ENCODE measurements at places on chromosomes 4 and X.
A peak's percentile ranks its signal among the peaks of the same experiment; 100 is the strongest.

GRCh38 chr4:83905952-83906351, 370.0 kb downstream of the GPAT3 start:
- H3K4me3 ChIP-seq: no peak overlapping the region
- no peaks in the 10 kb centered on the region for H3K27me3 ChIP-seq
- H3K36me3 ChIP-seq: no peaks in the 10 kb centered on the region
- no peak for DNase-seq
- no peaks in the 10 kb centered on the region for H3K4me1 ChIP-seq
- H3K27ac ChIP-seq: no peak overlapping the region

GRCh38 chrX:130245441-130245840, 23.3 kb downstream of the ZNF280C start:
- no peak overlapping the region for H3K27ac ChIP-seq
- H3K4me3 ChIP-seq: no peak overlapping the region
- H3K4me1 ChIP-seq: no peaks in the 10 kb centered on the region

DNA sequence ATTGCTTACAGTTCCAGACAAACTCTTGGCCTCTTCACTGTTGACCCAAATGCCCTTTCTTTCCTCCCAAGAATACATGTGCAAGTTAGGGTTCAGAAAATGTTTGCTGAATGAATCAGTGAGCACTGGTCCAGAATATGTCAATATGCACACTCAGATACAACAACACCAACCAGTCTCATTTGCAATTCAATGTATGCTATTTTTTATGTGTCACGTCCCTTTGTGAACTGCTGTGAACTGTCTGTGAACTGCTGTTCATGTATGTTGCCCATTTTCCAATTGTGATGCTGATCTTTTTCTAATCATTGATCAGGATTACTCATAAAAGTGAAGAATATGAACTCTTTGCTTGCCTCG, 17.8 kb downstream of the GAB3 start:
- H3K36me3 ChIP-seq: no peaks in the 10 kb centered on the region
- H3K27me3 ChIP-seq: no peaks in the 10 kb centered on the region
- H3K4me1 ChIP-seq: peaks cover 37% of the 10 kb centered on the region

DNA sequence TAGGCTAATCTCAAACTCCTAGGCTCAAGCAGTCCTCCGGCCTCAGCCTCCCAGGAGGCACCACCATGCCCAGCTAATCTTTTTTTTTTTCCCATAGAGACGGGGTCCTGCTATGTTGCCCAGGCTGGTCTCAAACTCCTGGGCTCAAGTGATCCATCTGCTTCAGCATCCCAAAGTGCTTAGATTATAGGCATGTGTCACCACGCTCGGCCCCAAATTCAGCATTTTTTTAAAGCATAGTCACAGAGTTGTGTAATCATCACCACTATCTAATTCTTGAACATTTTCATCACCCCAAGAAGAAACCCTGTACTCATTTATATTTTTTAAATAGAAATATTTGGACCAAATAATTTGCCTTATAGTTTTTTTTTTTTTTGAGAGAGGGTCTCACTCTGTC, 10.3 kb downstream of the CENPI start:
- no peaks in the 10 kb centered on the region for H3K36me3 ChIP-seq
- H3K27me3 ChIP-seq: no peaks in the 10 kb centered on the region
- no peak overlapping the region for H3K4me3 ChIP-seq

DNA sequence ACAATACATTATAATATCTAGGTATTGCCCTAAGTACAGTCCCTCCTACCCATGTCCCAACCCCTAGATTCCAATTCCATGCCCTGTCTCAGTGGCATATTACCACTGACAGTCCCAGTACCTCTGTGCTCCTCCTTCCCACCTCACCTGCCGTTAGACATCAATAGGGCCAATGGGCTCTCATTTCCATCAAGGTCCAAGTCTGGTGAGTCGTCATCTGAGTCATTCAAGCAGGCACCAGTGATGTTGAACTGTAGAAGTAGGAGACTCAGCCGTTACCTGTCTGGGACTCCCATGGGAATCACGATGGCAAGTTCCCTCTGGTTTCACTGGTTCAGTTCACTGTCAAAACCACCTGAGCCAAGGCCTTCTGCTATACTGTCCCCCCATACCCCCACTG, 51.7 kb downstream of the PHF8 start:
- H3K4me1 ChIP-seq: no peaks in the 10 kb centered on the region
- H3K4me3 ChIP-seq: no peak overlapping the region
- DNase-seq: no peak
- no peaks in the 10 kb centered on the region for H3K27me3 ChIP-seq
- H3K36me3 ChIP-seq: peaks cover 4% of the 10 kb centered on the region
- no peak overlapping the region for H3K27ac ChIP-seq

GRCh38 chr4:76950956-76951671, 1.6 kb downstream of the SEPTIN11 start:
- peak overlapping the region; percentile 98 for H3K27ac ChIP-seq
- peak; percentile 21 for DNase-seq
- H3K27me3 ChIP-seq: no peaks in the 10 kb centered on the region
- peak overlapping the region; percentile 87 for H3K4me3 ChIP-seq
- H3K4me1 ChIP-seq: peaks cover 39% of the 10 kb centered on the region

GRCh38 chr4:104591510-104591911, 96.8 kb upstream of the CXXC4 start:
- H3K27ac ChIP-seq: no peak overlapping the region
- no peaks in the 10 kb centered on the region for H3K36me3 ChIP-seq
- H3K4me1 ChIP-seq: no peaks in the 10 kb centered on the region
- no peaks in the 10 kb centered on the region for H3K27me3 ChIP-seq

GRCh38 chr4:126697748-126698147, 935.0 kb upstream of the INTU start:
- H3K36me3 ChIP-seq: no peaks in the 10 kb centered on the region
- no peak for DNase-seq
- H3K4me3 ChIP-seq: no peak overlapping the region
- H3K4me1 ChIP-seq: peaks cover 8% of the 10 kb centered on the region
- no peak overlapping the region for H3K27ac ChIP-seq

DNA sequence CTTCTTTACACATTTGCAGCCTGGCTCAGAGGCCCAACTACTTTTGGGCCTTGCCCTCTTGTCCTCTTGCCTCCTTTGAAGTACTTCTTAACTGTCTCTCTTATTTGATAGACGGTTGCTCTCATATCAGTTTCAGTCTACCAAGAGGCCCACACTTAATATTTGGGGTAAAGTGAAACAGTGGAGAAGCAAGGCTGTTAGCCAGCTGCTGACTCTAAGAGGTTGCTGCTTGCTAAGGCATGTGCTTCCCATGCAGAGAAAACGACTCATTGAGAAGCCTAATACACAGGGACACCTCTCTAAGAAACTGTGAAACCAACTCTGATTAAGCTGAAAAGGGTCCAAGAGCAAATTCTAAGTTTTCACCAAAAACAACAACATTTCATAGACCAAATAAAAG, 94.6 kb downstream of the PPP3CA start:
- no peaks in the 10 kb centered on the region for H3K36me3 ChIP-seq
- no peak overlapping the region for H3K4me3 ChIP-seq
- no peak for DNase-seq
- H3K27ac ChIP-seq: no peak overlapping the region

GRCh38 chr4:47474799-47475198, 10.3 kb upstream of the ATP10D start:
- no peak overlapping the region for H3K27ac ChIP-seq
- DNase-seq: no peak
- no peaks in the 10 kb centered on the region for H3K27me3 ChIP-seq
- H3K4me1 ChIP-seq: no peaks in the 10 kb centered on the region

DNA sequence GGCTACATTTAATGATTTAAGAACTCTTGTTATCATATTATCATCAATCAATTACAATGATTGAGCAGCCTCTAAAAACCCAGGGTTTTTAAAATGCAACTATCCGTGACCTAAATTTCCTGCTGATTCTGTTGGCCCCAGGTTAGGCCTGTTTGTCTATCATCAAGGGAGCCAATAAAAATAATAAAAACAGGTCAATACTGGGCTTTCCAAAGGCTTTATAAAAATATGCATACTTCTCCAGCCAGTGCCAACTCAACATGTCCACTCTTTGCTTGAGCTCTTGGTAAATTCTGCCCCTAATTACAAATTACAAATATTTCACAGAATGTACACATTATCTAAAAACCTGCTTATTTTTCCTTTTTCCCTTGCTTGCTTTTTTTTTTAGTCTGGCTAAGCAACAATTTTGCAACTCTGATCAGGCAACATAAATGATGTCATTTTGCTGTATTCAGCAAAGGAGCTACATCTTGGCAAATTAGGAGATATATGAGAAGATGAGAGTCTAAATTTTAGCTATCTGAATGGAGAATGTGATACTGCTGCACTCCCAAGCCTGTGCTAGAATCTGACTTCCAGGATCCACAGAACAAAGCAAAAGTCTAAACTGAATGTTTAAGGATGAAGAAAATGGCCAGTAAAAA, 204.0 kb downstream of the SCFD2 start:
- no peak for DNase-seq
- H3K27ac ChIP-seq: no peak overlapping the region
- H3K27me3 ChIP-seq: no peaks in the 10 kb centered on the region
- no peaks in the 10 kb centered on the region for H3K36me3 ChIP-seq
- peaks cover 11% of the 10 kb centered on the region for H3K4me1 ChIP-seq

- H3K4me3 ChIP-seq: no peak overlapping the region
- H3K36me3 ChIP-seq: no peaks in the 10 kb centered on the region
- no peak overlapping the region for H3K27ac ChIP-seq
- no peak for DNase-seq
These were observed 16.2 kb upstream of the TSPAN5 start for GRCh38 chr4:98674404-98675173.

DNA sequence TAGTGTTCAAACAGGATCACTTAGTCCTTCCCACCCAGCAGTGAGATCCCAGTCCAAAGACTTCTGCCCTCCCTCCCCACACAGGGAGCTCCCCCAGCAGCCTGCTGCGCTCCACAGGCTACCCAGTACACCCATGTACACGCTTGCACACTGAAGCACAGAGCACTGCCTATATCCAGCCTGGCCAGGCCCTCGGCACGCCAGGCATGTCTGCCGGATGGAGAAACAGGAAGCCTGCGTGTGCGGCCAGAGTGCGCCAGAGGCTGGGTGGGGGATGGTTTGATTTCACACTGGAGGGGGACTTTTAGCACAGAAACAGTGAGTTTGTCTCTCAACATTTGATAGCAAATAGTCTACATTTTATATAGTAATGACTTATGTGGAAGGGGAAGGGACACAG, 833.5 kb upstream of the IGFBP7 start:
- H3K4me1 ChIP-seq: no peaks in the 10 kb centered on the region
- H3K4me3 ChIP-seq: no peak overlapping the region
- no peaks in the 10 kb centered on the region for H3K36me3 ChIP-seq

DNA sequence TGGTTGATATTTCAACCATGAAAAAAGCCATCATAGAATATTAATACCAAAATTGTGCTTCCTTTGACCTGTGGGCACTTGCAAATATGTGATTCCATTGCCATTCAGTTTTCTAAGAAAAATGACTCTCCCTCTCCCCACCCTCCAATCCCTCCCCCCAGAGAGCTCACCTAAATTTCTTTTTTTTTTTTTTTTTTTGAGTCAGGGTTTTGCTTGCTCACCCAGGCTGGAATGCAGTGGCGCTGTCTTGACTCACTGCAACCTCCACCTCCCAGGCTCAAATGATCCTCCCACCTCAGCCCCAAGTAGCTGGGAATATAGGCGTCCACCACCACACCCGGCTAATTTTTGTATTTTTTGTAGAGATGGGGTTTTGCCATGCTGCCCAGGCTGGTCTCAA, 47.0 kb downstream of the SNX25 start:
- H3K27me3 ChIP-seq: no peaks in the 10 kb centered on the region
- no peak overlapping the region for H3K27ac ChIP-seq
- H3K4me1 ChIP-seq: peaks cover 25% of the 10 kb centered on the region
- H3K36me3 ChIP-seq: no peaks in the 10 kb centered on the region
- H3K4me3 ChIP-seq: no peak overlapping the region

GRCh38 chr4:76984788-76985211, 35.2 kb downstream of the SEPTIN11 start:
- no peaks in the 10 kb centered on the region for H3K36me3 ChIP-seq
- peaks cover 10% of the 10 kb centered on the region for H3K4me1 ChIP-seq
- H3K27ac ChIP-seq: peak overlapping the region; percentile 43
- H3K4me3 ChIP-seq: no peak overlapping the region
- peak; percentile 66 for DNase-seq

- no peaks in the 10 kb centered on the region for H3K27me3 ChIP-seq
- H3K4me3 ChIP-seq: peak overlapping the region; percentile 79
- H3K4me1 ChIP-seq: no peaks in the 10 kb centered on the region
- no peaks in the 10 kb centered on the region for H3K36me3 ChIP-seq
These were observed 1.3 kb upstream of the PCDH7 start for GRCh38 chr4:30718641-30719453.

GRCh38 chr4:103720661-103721060, 876 bp upstream of the TACR3 start:
- no peak overlapping the region for H3K27ac ChIP-seq
- no peak for DNase-seq
- H3K4me3 ChIP-seq: no peak overlapping the region
- H3K4me1 ChIP-seq: no peaks in the 10 kb centered on the region
- peaks cover 19% of the 10 kb centered on the region for H3K27me3 ChIP-seq

DNA sequence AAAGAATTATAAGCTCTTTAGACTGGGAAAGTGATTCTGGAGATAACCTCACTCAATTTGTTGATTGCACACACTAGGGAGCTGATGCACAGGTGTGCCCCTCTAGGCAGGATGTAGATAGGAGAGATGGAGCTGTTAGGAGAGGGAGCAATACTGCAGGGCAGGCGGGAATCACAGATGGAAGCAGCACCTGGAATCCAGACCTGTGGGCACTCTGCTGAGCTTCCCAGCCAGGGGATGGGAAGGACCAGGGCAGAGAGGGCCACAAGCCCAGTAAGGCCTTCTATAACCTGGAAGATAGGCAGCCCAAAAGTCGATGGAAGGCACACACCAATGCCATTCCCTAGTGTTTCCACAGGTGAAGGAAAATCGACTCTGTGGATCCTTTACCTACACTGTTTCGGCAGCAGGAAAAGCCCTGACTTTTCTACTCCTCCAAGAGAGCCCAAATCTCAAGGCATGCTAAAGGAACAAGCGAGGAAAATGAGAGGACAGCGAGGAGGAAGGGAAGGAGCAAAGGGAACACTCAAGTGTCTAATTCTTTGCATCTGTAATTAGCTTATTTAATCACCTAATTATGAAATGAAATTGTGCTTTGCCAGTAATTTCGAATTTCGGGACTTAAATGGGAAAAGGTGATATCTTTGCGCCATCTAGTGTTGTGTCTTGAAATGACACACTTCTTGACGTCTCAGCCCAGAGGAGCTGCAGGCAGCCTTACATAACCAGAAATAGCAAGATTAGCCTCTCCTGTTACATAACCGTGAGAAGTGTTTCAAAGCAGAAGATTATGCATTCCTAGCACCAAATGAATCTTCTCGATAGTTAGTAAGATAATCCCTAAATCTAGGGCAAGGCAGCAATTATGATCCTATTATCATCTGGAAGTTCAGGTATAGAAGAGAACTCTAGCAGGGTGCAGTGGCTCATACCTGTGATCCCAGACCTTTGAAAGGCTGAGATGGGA, 31.0 kb upstream of the TLR3 start:
- H3K4me1 ChIP-seq: peaks cover 7% of the 10 kb centered on the region
- no peaks in the 10 kb centered on the region for H3K27me3 ChIP-seq
- no peaks in the 10 kb centered on the region for H3K36me3 ChIP-seq
- no peak overlapping the region for H3K27ac ChIP-seq
- no peak for DNase-seq
